ENCODE measurements at places on chromosomes 2 and 18.

GRCh38 chr2:218275371-218276072 lies 5.2 kb downstream of the PNKD start:
- DNase-seq, result no peak

DNA sequence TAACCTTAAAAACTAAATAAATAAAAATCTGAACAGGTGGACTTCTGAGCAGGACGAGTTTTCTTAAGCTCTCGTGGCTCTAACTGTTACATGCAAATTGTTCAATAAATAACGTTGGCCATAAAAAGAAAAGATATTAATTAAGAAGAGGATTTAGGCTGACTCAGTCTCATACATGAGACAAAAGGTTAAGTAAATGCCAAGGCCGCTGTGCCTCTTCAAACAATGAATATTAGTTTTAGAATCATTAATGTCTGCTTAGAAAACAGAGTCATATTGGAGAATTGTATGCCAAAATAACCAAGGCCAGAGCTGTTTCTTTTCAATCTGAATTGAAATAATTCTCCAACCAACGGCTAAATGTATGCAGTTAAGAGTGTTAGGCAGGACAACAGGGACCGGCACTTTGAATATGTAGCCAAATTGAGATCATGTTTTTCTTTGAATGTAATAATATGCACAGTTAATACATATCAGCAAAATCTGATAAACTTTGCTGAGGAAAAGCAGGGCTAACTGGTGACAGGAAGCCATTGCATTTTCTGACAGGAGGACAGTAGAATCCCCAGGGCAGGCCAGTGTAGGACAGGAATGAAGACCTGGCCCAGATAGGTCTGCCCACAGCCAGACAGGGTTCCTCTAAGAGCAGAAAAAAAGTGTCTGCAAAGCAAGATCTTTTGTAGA lies 1041.4 kb upstream of the FANCL start:
- DNase-seq, result no peak

DNA sequence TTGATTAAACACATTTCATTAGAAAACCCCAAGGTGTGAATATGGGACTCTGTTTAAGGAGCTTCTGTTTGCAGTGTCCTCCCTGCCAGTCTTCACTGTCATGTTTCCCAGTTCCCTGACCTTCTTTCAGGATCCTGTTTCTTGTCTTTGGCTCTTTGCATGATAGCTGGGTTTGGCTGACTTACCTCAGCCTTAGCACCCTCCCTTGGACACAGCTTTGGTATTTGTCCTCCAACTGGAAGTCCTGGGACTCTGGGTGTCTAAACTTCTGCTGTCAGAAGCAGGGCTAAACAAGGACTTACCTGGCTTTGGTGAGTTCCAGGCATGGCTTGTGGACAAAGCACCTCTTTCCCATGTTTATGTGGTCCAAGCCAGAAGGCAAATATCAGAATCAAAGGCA lies 11.2 kb upstream of the PAIP2B start:
- DNase-seq, result no peak

DNA sequence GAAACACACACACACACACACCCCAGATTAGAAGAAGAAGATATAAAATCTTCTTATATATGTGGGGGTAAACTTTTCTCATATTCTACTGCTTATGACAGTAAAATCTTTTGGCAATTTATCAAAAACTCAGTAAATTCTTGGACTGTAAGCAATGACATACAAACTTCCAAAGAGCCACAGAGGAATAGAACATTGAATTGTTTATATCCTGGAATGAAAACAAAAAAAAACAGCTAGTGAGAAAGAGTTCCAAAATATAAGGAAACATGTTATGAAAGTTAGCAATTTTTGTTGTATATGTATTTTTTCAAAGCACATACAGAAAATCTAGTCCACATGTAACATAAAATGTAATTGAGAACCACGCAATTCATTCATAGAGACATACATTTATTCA lies 764.9 kb downstream of the DSC3 start:
- DNase-seq, result no peak

DNA sequence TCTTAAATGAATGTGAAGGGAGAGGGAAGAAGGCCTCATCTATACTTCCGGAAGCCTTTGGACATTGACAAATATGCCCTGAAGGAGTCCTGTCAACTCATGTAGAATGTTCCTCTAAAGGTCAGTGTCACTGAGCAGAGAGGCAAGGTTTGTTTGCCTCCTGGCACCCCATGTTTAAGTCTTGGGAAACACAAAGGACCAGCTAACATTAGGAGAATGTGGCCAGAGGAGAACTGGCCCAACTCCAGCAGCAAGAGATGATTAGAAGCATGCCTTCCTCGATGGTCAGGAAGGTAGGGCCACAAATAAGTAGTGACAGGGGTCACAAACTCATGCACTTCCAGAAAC lies 5.7 kb downstream of the DYSF start:
- DNase-seq, result no peak

GRCh38 chr2:209472871-209473270 lies 49.0 kb downstream of the MAP2 start:
- DNase-seq, result peak; percentile 64

- DNase-seq, result no peak
These were observed 28.9 kb upstream of the GAREM2 start for GRCh38 chr2:26144031-26144430.

- DNase-seq, result no peak
These were observed 37.9 kb downstream of the NCK2 start for GRCh38 chr2:105782646-105783045.

- no peak for DNase-seq
These were observed 187.2 kb downstream of the BCL11A start for GRCh38 chr2:60366135-60366712.

- no peak for DNase-seq
These were observed 85.8 kb downstream of the SH3RF3 start for GRCh38 chr2:109214651-109215371.

DNA sequence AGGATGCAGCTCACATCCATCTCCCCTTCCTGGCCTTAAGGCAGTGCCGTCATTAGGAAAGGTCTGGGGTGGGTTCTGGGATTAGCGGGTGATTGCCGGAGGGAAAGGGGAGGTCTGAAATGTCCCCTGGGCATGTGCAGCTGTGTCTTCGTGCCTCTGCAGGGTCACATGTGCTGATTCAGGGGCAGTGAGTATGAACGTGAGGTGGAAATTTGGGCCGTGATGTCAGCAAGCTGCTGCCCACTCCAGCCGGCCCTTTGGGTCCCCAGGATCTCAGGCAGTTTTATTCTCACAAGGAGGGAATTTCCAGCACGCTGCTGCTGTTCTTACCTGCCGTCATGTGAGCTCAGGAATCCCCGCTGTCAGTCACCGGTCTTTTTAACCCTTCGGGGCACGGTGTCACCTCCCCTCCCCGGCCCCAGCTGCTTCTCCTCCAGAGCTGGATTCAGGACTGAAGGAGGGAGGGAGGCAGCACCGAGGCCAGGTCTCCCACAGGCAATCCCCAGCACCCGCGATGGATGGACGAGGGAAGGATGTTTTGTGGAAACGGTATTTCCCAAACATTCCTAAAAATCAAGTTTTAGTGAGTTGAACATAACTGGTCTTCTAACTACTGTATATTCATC lies 23.5 kb downstream of the GPR35 start:
- DNase-seq, result no peak

GRCh38 chr2:54577035-54577434 lies 120.9 kb downstream of the SPTBN1 start:
- DNase-seq, result no peak

GRCh38 chr2:231181860-231182512 lies 16.4 kb upstream of the ARMC9 start:
- no peak for DNase-seq

DNA sequence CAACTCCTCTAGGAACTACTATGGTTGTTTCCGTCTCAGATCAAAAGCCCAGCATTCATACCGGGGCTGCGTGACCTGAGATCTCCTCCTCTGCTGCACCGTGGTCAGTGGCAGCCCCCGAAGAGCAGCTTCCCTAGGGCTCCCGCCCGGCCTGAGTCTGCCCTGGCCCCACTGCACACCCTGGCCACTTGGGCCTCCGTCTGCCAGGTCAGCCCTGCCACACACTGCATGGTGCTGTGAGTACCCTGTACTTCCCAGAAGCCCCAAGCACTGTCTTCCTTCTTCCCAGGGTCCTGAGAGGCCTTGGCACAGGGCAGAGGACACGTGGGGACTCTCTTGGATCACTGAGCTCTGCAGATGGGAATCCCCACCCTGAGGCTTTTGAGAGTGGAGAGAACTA lies 81.5 kb upstream of the GPC1 start:
- no peak for DNase-seq

GRCh38 chr2:229815858-229816257 lies 101.5 kb upstream of the DNER start:
- DNase-seq, result peak; percentile 24

GRCh38 chr2:143514413-143514812 lies 385.2 kb downstream of the ARHGAP15 start:
- peak; percentile 9 for DNase-seq

GRCh38 chr2:218081063-218081462 lies 12.0 kb downstream of the RUFY4 start:
- DNase-seq, result no peak

- DNase-seq, result no peak
These were observed 27.3 kb downstream of the SFXN5 start for GRCh38 chr2:73043929-73044832.

GRCh38 chr2:141498561-141498960 lies 632.3 kb downstream of the LRP1B start:
- DNase-seq, result peak; percentile 41

GRCh38 chr18:40930211-40930882 lies 1024.7 kb upstream of the PIK3C3 start:
- no peak for DNase-seq

GRCh38 chr2:240648155-240648649 lies 22.9 kb downstream of the GPR35 start:
- DNase-seq, result no peak

DNA sequence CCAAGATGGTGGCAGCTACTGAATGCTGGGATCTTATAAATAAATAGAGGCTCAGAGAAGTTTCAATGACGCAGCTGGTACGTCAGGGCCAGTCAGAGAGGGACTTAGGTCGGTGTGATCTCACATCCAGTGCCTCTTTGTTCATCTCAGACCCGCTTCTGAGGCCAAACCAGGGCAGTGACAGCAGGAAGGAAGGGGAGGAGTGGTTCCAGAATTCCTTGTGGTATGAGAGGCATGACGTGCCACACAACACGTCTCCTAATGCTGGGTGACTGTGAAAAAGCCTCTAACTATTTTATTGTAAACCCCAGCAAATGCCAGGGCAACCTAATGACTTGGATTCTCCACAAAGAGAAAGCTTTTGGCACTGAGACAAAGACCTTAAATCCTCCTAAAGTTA lies 423.3 kb downstream of the LPIN1 start:
- peak; percentile 61 for DNase-seq

GRCh38 chr2:236342951-236343350 lies 78.7 kb upstream of the ASB18 start:
- DNase-seq, result no peak

- no peak for DNase-seq
These were observed 79.2 kb downstream of the KIAA2012 start for GRCh38 chr2:202152104-202152715.

GRCh38 chr18:6627645-6628044 lies 101.9 kb upstream of the ARHGAP28 start:
- DNase-seq, result peak; percentile 50

DNA sequence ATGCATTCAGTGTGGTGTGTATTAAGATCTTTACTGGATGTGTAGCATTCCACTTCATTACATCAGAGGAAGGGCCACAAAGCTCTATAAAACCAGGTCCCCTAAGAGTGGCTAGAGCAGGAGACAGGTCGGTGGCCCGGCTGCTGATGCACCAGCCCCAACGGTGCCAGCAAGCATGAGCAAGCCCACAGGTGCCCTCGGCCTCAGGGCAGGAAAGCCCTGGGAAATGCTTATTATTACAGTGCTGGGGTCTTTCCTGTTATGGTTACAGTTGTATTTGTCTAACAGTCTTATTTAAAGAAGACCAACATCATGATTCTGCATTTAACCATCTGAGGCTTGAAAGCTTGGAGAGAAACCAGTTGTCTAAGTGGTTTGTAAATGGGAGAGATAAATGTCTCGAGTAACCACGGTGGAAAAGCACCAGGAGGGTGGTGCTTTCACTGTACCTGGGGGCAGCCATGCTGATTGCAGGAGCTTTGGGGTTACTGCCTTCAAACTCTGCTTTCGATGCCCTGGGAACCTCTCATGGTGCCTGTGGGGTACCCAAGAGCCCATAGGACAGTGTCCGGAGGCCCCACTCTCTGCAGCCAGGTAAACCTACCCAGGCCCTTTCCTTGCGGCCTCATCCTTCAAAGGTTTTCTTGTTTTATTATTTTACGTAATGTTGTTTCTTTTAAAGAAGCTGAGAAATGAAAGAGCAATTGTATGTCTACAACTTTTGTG lies 133.1 kb downstream of the SH3RF3 start:
- DNase-seq, result no peak

GRCh38 chr2:237564526-237565131 lies 1.7 kb upstream of the PRLH start:
- no peak for DNase-seq

- DNase-seq, result peak; percentile 96
These were observed 121.4 kb upstream of the CCDC195 start for GRCh38 chr2:224837558-224837957.

GRCh38 chr2:33084433-33084832 lies 137.7 kb downstream of the LTBP1 start:
- no peak for DNase-seq

DNA sequence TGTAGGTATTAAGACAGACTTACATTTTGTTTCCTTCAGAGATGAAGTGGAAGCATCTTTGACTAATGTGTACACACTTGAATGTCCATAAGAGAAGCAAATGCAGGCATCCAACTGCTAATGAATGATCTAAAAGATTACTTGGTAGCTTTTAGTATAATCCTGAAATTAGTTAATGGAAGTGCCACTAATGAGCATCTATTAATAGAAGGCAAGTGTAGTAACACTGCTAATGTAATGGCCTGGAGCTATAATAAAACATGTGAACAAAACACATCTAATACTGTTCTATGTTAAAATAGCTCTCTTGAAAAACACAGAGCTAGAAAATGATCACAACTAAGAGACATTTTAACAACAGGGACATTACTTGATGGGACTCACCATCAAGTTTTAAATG lies 225.3 kb downstream of the SLC8A1 start:
- DNase-seq, result no peak

- DNase-seq, result no peak
These were observed 93.3 kb downstream of the KLHL29 start for GRCh38 chr2:23478087-23478932.
